Left renal cortex interstitium (tissue), 4 donors: ENCODE measurements at places on chromosomes 7 and 10.

- DNase-seq, result no peak
Measured at GRCh38 chr7:87624628-87625027, 3.6 kb upstream of the RUNDC3B start.

DNA sequence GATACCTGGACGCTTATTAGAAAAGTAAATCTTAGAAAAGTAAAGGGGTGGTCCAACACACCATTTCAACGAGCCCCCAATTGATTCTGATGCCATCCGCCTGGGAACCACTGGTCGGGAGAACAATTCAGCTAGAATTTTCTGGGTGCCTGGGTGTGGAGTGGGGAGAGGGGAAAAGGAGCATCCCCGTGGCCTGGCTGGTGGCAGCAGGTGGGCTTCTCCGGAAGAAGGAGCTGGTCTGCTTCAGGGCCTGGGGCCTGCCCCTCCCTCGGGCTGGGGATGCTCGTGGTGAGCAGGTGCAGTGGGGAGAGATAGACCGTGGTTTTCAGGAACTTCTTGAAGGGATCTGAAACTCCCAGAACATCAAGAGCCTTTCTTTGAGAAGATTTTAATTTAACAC, 39.9 kb upstream of the DUSP5 start:
- DNase-seq, result no peak

DNA sequence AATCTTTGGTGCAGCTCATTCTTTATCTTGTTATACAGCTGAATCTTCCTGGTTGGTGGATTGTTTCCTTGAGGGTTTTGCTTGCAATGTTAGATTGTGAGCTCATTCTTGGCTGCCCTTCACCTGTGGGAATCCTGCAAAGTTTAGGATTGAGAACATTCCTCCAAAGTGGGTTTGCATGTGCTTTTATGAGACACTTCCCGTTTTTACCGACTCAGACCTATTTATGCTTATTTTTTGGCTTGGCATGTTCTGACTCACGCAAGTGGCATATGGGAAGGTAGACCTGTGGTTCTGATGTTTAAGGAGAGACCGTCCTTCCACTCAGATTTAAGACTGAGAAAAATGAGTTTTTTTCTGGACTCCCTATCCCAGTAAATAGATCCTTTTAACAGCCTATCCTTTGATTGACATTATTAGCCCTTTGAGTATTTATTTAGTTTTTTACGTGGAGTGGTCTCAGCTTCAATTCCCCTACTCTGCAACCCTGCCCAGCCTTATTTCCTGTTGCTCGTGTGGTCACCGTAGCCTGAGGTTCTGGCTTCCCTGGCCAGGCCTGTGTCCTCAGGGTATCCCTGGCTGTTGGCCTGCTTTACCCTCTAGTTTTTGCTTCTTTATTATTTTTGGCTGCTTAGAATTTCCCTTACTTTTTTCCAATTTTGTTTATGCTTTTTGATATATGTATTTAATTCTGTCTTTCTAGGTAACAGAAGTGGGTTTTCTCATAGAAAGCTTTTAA, 13.4 kb upstream of the PRF1 start:
- DNase-seq, result no peak

DNA sequence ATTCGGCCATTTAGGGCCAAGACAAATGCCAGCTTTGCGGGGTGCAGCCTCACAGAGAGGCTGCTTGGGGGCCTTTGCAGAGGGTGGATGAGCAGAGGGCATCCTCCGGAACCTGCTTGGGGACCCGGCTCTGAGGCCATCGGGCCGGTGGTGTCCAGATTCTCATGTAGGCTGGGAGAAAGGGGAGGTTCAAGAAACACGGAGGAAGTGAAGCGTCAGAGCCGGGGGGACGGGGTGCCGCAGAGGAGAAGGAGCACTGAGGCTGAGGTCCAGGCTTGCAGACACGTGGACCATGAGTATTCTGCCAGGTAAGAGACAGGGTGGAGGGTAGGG, 150.7 kb upstream of the SHH start:
- DNase-seq, result no peak

DNA sequence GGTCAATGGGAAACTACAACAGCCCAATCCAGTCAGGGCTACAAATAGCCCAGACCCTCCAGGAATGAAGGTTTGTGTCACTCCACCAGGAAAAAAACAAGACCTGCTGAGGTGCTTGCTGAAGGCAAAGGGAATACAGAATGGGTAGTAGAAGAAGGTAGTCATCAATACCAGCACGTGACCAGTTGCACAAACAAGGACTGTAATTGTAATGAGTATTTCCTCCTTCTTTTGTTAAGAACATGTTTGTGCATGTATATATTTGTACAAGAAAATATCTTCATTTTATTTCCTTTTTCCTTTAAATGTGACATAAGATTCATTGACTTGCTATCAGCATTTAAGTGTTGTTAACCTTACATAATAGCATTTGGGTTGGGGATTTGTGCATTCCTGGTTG, 229.3 kb downstream of the IMMP2L start:
- DNase-seq, result no peak
